Hematopoietic multipotent progenitor cell treated with erythropoietin and hydrocortisone succinate and interleukin-3 and kit ligand, for 6 days (in vitro differentiated cells): ENCODE measurements at places on chromosomes 12 and 14.

DNA sequence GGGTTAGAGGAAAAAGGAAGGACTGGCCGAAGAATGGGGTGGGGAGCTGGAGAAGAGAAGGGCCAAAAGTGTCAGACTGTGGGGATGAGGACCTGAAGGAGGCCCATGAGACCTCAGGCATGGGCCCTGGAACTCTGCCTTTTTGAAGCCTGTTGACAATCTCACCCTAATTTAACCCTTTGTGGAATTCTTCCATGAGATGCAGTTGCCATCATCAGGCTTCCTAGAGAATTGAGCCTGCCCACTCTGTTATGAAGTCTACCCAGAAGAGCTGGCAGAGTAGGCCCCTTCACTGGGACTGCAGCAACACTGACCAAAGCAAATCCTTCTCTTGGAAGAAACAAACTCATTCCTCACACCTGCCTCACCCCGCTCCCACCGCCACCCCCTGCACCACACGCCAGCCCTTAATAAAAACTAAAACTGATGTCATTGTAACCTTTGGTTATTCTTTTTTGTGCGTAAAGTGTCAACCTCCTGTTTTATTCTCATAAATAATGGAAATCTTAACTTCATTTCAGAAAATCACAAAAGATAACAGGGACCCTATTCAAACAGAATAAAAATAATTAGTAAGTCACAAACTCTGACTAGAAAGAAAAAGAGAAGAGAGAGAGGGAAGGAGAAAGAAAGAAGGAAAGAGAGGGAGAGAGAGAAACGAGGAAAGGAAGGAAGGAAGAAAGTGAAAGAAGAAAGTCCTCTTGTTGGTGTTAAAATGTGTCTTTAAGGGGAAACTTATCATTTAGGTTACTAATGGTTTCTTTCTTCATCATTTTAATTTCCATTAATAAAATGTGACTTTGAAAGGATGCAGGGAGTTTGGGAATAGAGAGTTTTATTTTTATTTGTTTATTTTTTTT, 61.3 kb downstream of the CRADD start:
- no peak for DNase-seq

GRCh38 chr12:111417784-111418593, 12.3 kb downstream of the SH2B3 start:
- DNase-seq, result no peak

DNA sequence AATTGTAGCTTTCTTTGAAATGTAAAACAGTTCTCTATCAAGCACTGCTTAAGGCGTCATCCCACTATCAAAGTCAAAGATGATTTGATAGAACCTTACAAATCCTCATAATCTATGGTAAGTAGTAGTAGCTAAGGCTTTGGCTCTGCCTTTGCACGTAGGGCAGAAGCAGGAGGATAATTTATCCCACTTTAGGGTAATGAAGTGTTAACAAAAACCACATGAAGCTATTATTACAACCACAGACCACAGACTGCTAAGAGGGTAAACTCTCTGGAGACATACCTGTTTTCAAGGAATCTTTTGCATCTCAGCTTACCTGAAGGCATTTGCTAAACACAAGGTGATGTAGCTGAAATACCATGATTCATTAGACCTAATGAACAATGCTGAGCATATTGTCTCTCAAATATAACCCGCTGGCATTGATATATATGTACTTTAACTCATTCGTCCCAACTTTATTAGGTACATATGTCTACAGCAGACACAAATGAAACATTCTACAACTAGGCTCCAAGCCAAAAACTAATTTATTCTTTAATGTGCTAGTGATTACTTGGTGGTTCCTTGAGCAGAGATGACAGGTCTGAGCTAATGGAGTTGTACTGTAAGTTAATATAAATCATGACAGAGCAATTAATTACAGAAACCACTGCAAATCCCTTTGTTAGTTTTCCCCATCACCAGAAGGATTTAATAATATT, 368.8 kb downstream of the ETNK1 start:
- no peak for DNase-seq

GRCh38 chr12:116278279-116278626, 760 bp upstream of the MED13L start:
- DNase-seq, result no peak

- no peak for DNase-seq
Observed at GRCh38 chr14:74141703-74142102, 56.9 kb downstream of the LIN52 start.

DNA sequence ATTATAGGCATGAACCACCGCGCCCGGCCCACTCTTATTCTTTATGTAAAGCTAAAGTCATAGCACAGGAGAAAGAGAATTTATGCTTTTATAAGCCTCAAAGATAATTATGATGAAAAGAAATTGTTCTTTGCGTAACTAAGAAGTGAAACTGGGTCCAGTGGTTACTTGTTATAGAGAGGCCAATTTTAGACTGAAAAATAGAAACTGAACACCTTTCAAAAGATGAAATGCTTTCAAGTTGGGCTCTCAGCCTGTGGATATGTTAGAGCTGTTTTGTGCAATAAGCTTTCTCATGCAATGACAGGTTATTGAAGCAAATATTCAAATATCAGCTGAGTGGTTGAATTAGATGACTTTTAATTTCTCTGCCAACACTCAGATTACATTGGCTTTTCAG, 7.9 kb downstream of the TMEM253 start:
- no peak for DNase-seq

- no peak for DNase-seq
Observed at GRCh38 chr14:86510491-86510890, 980.5 kb downstream of the FLRT2 start.

DNA sequence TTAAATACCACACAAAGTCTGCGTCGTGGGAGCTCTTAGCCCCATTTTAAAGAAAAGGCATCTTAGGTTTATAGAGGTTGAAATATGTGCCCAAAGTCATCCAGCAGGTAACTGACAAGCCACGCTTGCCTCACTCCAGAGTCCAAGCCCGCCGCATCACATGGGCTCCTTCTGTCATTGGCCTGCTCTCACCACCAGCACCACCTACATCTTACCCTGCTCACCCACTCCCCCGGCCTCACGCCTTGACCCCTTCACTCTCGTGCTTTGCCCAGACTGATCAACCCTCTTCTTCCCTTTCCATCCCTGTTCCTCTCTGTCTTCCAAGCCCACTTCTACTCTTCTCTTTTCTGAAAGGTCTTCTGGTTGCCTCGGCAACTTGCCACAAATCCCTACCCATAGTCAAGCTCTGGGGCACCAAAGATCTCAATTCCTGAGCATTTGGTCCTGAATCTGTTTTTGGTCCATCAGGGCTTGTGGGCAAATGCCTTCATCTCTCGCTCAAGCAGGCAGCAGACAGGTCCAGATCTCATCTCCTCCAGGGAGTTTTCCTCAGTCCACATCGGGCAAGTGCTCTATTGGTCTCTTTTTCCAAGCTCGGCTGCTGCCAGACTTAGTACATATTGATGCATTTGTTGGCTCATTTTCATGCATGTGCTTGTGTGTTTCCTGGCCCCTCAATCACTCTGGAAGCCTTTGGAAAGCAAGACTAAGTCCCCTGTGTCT, 3.5 kb upstream of the KRT1 start:
- DNase-seq, result no peak

DNA sequence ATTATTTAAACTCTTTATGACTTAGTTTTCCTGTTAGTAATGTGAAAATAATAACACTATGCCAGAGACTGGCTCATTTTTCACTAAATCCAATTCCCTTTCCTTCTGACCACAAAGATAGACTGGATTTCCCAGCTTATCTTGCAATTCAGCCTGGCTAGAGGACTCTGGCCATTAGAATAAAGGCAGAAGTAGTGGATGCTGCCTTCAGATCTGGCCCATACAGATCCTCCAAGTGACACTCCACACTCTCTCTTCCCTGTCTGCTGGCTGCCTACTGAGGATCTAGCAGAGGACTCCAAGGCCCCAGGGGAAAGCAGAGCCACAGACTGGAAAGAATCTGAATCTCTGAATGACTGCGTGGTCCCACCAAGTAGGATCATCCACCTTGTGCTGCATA, 188.8 kb upstream of the LMNTD1 start:
- no peak for DNase-seq

- no peak for DNase-seq
Observed at GRCh38 chr14:105876829-105877228, 350.4 kb downstream of the TMEM121 start.

GRCh38 chr14:69573831-69574262, 824 bp downstream of the CCDC177 start:
- DNase-seq, result peak; percentile 4

GRCh38 chr12:45934956-45935355, 55.4 kb downstream of the SCAF11 start:
- DNase-seq, result no peak

DNA sequence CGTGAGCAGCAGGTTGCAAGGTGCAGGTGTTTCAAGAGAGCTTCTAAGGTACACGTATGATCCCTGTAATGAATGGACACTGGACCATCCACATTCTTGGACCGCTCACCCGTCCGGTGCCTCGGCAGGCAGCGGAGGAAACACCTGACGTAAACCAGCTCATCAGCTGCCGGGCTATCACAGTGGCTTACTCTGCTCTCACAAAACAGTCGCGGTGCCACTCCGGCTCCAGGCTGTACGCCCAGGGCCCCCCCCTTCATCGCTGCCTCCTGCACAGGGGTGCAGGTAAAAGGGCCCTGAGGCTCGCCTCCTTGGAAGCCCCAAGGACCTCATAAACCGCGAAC, 436 bp downstream of the VPS33A start:
- peak; percentile 51 for DNase-seq

DNA sequence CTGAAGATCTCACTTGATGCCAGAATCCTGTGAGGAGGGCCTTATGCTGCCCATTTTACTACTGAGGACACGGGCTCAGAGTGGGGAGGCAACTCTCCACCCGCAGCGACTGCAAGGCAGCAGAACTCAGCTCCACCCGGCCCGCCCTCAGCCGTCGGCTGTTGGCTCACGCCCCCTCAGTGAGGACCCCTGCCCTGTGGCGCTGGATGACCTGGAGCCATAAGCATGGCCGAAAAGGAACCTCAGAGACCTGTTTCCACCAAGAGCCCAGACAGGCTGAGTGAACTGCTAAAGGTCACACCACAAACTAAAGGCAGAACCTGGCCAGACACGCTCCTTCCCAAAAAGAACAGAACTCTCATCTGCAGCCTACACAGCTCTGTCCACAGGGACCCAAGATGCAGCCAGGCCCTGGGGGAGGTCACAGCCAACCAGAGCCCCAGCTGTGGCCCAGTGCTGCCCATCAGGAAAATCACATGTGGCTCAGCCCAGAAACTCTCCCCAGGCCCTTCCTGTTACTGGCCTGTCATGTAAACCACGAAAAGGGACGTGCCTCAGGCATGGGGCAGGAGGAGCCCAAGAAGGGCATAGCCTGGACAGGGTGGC, 32.8 kb downstream of the CCNK start:
- DNase-seq, result no peak

DNA sequence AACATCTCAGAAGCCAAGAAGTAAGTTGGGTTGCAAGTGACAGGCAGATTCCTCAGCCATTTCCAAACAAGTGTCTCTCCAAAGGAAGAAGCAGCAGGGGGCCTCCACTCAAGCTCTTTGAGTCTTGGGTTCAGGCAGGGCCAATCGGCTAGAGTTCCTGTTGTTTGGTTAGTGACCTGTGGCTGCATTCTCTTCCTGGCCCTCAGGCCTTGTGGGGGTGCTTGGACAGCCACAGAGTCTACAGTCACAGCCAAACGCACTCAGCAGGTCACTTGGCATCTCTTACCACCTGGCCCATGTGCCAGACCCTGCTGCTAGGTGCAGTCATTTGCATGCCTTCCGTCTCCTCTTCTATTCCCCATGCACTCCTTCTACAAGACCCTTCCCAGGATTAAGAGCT, 353.9 kb downstream of the GRIN2B start:
- no peak for DNase-seq

DNA sequence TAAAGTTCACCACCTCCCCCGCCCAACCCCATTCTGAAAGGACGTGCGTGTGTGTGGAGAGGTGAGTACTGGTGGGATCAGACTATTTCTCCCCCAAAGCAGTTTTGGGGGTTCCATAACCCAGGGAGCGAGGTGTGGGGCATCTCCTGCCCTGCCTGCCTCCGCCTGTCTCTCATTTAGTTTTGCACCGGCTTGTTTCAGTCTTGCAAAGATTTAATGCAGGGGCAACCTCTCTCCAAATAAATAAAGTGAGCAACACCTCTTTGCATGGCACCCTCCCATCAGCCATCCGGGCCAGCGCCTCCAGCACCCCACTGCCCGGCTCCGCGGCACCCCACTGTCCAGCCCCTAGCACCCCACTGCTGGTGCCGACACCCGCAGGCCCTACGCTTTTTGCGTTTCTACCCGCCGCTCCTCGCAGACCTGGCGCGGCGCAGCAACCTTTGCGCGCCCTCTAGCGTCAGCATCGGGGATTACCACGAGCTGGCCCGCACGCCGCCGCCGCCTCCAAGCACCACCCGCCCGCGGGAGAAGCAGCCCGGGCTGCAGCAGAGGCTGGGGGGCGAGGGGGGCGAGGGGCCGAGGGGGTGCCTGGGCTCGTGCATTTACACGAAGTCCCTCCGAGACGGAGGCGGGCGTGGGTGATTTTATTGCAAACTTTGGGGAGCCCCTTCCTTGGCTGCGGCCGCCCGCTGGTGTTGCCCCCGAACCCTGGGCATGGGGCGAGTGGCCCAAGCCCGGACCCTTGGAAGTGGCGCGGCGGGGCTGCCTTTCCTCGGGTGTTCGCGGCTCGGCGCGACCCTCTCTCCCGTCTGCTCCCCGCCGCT, 55.8 kb upstream of the VRK1 start:
- peak; percentile 68 for DNase-seq

DNA sequence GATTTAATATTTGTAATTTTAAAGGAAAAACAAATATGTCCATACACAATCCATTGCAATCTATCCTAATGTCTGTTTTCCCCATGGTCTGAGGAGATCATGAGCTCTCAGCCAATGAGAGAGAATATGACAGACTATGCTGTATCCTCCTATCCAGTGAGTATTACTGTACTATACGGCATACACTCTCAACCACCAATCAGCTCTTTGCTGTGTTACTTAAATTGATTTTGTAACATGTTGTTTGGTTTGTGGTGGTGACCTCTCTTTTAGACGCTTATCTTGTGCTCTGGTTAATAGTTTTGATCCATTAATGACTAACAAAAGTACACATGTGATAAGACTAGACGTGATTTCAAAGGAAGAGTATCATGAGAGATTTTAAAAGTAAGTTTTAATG, 231.5 kb upstream of the FOXN3 start:
- DNase-seq, result peak; percentile 33

DNA sequence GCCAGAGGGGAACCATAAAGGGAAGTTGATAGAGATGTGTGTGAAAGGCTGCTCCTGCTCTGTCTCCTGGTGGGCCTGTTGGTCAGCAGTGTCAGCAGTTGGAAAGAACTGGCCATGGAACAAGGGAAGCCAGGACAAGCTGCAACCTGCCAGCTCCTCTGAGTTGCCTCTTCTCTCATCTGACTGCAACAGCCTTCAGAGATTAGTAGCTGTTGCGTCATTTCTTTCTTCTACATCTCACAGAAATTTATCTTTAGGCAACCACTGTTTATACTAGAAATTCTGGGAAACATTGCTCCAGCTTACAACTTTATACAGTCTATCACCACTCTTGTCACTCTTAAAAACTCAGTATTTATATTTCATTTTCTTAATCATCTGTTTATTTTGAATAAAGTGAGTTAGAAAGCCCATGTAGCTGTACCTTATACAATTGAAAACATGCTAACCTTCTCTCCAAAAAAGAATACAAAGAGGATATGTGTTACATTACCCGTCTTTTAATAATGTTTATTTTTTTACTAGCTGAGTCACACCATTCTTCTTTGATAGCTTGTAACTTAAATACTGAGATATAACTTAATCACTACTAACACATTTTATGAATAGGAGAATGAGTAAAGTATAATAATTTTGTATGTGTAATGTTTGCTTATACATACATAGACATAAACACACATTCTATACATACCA, 224.2 kb downstream of the LRFN5 start:
- DNase-seq, result no peak

- peak; percentile 36 for DNase-seq
Observed at GRCh38 chr12:124242529-124243065, 52.3 kb upstream of the RFLNA start.
